Suppressor macrophage treated with lipopolysaccharide for 1 hour (primary cell): ENCODE measurements at places on chromosomes 12 and 14.

DNA sequence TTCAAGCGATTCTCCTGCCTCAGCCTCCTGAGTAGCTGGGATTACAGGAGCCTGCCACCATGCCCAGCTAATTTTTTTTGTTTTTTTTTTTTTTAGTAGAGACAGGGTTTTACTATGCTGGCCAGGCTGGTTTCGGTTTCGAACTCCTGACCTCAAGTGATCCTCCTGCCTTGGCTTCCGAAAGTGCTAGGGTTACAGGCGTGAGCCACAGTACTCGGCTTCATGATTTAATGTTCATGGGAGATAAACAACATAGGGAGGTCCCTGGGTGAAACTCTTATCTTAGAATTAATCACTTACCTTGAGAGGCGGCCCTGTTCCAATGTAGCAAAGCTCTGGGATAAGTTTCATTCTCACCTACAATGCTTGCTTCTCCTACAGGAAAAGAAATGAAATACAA, 48.3 kb downstream of the SEL1L start:
- DNase-seq = no peak

- DNase-seq = no peak
These were observed 40.1 kb downstream of the VWF start for GRCh38 chr12:6084261-6084968.

GRCh38 chr12:48000878-48001504, 3.3 kb downstream of the COL2A1 start:
- peak; percentile 70 for DNase-seq

GRCh38 chr12:10716704-10717315, 6.3 kb downstream of the YBX3 start:
- no peak for DNase-seq

- no peak for DNase-seq
These were observed 106.9 kb upstream of the PPFIA2 start for GRCh38 chr12:81866081-81866480.

GRCh38 chr12:27952510-27952909, 20.0 kb downstream of the PTHLH start:
- DNase-seq = no peak

DNA sequence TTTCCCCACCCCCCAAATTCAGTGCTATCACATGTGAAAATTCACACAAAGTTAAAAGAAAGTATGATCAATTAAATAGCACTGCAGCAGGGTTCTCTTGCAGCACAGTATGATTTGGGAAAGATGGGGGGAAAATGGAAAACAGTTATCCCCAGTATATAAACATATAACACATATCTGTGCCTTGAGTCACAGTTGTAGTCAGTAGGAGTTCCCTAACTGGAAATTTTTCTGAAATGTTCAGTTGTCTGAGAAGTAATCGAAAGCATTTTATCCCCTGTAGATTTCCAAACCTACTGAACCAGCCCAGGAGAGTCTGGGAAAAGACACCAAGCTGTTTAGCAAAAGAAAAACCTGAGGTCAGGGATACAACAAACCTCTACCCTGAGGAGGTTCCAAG, 47.0 kb downstream of the C12orf50 start:
- no peak for DNase-seq
